ENCODE measurements at places on chromosomes 11 and 22.

DNA sequence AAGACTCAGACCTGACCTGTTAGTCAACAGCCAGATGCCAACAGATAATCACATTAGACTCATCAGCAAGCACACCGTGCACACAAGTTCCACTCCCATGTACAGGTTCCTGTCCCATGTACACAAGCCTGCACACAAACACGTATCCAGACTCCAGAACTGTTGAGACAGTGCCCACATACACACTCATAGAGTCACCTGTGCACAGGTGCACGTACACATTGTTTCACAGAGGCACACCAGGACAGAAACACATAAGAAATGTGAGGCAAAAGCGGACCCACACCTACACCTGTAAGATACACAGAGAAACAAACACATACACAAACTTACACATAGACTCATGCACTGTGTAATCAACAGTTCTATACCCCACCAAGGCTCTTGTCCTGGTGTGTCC is 2.7 kb upstream of the ZNF74 start:
- no peak for DNase-seq

- no peak for DNase-seq
Observed at GRCh38 chr11:134561331-134561720, 149.3 kb upstream of the B3GAT1 start.

- no peak for DNase-seq
Observed at GRCh38 chr11:24872186-24872585, 375.3 kb downstream of the LUZP2 start.

GRCh38 chr11:60954421-60954820 is 2.4 kb upstream of the SLC15A3 start:
- no peak for DNase-seq

DNA sequence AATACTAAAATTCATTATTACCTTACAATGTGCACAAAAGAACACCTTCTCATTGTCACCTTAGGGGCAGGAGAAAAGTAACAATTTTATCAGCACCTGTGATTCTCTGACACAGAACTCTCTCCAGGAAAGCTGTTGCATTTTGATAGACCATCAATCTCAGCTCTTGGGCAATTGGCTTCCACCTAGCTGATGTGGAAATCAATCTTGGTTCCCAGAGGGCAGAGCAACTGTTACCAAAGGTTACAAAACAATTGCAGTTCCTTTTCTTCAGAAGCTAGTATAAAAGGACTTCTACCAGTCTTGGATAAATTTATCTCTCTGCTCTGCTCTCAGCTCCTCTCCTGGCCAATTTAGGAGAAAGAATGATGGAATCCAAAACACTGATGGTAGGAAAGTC is 157.8 kb upstream of the DDI1 start:
- DNase-seq: no peak

GRCh38 chr11:78684377-78684776 is 109.7 kb upstream of the NARS2 start:
- no peak for DNase-seq

GRCh38 chr11:11848891-11849746 is 7.3 kb downstream of the USP47 start:
- DNase-seq: peak; percentile 19

GRCh38 chr11:15793043-15793996 is 563.0 kb downstream of the SOX6 start:
- no peak for DNase-seq

DNA sequence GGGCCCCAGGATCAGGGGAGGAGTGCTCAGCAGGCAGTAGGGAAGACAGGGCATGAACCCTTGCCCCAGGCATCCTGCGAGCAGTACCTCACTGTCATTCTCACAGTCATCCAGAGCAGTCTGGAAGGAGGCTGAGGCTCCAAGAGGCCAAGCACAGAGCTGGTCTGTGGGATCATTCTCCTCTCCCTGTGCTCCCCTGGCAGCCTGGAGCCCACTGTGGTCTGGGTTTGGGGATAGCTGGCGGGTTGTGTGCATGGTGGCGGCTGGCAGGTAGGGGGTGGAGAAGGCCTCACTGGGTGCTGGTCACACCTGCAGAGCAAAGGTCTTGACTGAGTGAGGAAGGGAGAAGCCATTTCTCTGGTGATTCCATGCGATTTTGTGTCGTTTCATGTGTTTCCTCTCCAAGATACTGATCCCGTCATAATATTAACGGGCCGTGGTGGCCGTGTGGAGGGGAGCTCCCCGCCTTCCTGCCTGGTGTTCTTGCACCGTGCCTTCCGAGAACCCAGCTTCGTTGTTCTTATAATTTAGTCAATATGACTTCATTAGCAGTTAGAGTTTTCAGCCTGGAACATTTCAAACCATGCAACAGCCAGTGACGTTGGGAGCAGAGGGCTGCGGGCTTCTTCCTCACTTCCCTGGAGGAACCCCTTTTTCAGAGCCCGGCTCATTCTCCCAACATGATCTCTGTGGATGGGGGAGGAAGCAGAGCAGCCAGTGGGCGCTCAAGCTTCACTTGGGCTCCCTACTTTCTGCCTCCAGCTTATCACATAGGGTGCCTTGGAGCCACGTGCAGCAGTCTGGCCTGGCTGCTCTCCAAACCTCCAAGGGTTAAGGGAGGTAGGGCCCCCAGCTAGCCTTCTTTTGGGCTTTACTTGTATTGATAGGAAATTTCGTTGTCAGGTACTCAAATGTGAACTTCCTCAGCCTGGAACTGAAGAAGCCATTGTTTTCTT is 20.8 kb upstream of the ADORA2A start:
- no peak for DNase-seq

DNA sequence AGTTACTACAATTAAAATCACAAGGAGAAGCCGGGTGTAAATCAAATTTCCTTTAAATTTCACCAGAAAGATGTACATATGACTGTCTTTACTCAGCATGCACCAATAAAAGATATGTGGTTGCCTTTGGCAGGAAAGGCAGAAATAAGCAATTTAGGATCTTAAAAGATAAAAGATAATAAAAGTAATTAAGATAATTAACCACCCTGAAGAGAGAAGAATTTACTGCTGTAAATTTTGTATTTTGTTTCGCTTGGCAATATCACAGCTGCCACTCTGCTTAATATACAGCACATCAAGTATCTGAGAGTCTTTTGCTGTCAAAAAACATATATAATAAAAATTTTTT is 411.9 kb downstream of the MN1 start:
- DNase-seq: no peak

DNA sequence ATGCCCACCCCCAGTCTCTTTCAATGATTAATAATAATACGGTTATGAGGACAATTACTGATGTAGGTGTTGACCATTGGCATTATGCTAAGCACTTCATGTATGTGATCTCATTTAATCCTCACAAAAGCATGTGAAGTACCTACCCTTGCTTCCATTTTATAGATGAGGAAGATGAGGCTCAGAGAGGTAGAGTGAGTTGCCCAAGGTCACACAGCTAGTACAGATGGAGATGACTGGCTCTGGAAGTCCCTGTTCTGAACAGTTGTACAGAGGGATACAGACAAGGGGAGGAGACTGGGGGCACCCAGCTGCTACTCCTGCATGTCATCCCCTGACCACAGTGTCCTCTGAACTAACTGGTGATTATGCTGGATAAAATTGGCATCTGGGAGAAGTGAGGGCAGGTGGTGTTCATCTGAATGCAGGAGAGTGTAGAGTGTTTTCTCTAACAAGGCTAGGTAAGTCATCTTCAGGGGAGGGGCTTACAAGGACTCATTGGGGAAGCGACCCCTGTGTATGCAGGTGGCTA is 43.2 kb downstream of the KIAA1671 start:
- DNase-seq: no peak

- no peak for DNase-seq
Observed at GRCh38 chr22:37633625-37634416, 5.6 kb upstream of the SH3BP1 start.

- DNase-seq: no peak
Observed at GRCh38 chr22:46560696-46561295, 23.4 kb upstream of the CELSR1 start.

- no peak for DNase-seq
Observed at GRCh38 chr22:44576311-44577260, 78.6 kb upstream of the RTL6 start.

DNA sequence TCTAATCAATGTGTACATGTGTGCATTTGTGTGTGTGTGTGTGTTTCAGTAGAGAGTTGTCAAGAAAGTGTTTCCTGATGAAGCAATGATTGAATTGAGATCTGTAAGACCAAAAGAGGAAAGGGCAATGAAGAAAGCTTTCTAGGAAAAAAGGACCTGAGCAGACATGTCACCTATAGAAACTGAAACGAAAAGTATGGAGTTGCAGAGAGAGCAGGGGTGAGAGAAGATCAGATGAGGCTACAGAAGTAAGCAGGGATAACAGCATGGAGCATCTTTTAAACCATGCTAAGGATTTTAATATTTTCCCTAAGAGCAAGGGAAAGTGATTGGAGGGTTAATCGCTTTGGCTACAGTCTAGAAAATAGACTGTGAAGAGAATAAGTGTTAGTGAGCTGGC is 1459.4 kb upstream of the TENM4 start:
- DNase-seq: no peak

DNA sequence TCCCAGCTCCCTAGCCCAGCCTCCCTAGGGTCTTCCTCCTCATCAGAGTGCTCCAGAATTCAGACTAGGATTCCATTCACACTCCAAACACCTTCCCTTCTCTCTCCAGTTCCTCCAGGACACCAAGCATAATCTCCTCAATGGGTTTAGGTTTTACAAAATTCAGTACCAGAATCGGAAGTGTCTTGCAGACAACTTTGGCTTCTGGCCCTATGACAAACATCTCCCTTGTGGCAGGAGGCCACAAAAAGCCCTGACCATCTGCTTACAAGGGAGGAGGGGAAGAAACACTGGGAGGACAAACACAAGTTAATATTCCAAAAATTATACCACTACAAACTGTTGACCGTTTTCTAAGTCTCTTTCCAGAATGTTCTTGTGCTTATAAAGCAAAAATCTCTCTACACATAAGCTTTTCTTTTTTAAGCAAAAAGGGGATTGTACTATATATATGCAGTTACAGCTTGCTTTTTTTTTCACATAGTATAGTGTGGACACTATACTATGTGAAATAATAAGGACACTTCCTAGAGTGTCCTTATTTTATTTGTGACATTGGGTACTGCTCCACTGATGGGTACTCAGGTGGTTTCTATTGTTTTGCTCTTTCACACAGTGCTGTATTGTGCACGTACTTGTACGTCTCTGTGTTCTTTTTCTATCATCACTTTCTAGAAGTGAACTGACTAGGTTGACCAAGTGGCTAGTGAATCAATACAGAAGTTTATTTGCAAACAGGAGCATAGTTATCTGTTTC is 78.7 kb downstream of the BDNF start:
- no peak for DNase-seq

DNA sequence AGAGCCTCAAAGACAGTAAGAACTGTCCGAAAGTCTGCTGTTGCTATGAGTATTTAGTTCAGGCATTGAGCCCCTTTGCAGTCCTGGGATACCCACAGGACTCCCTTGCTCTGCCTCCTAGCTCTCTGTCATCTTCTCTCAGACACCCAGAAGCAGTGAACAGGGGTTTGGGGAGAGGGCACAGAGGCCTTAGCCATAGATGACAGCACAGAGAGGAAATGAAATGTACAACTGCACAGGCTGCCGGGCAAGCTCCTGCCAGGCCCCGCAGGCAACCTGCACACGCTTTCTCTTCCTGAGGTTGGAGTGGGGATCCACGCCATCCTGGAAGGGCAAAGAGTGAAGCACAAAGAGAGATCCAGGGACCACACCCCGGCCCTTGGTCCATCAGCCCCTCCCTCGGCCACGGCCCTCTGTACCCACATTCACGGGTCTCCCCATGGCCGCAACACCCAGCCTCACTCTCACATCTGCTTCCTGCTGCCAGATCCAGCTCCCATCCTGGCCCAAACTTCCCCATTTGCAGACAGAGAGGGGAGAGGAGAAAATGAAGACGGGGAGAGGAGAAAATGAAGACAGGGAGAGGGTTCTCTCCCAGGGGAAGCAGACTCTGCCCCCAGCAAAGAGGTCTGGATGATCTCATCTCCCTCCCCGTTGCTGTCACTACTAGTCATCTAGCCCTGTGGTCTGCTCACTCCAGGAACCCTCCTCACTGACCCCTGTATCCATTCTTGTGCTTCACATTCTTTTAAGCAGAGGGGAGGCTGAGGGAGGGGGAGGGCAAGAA is 40.7 kb downstream of the CD6 start:
- no peak for DNase-seq

GRCh38 chr22:24494167-24494527 is 985 bp upstream of the UPB1 start:
- DNase-seq: no peak
